ENCODE measurements at places on chromosomes 5 and 9.
A peak's percentile ranks its signal among the peaks of the same experiment; 100 is the strongest.

DNA sequence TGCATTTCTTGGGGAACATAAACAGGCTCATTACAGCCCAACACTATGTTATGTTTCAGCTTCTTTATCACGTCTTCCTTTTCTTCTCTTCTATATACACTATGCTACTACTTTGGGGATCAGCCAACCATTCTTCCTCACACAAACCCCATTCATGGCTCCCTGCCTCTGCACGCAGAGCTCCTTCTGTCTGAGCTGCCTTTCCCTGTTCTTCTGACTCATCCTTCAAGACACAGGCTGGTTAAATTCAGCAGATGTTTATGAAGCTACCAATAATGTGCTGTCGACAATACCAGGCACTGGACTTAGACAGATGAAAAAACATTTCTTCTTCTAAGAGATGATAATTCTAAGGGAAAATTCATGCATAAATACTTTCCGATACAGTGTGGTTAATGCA, 102.5 kb upstream of the TXNDC8 start:
- DNase-seq: peak; percentile 61

GRCh38 chr9:70569070-70569772, 154.8 kb upstream of the KLF9 start:
- DNase-seq: no peak

DNA sequence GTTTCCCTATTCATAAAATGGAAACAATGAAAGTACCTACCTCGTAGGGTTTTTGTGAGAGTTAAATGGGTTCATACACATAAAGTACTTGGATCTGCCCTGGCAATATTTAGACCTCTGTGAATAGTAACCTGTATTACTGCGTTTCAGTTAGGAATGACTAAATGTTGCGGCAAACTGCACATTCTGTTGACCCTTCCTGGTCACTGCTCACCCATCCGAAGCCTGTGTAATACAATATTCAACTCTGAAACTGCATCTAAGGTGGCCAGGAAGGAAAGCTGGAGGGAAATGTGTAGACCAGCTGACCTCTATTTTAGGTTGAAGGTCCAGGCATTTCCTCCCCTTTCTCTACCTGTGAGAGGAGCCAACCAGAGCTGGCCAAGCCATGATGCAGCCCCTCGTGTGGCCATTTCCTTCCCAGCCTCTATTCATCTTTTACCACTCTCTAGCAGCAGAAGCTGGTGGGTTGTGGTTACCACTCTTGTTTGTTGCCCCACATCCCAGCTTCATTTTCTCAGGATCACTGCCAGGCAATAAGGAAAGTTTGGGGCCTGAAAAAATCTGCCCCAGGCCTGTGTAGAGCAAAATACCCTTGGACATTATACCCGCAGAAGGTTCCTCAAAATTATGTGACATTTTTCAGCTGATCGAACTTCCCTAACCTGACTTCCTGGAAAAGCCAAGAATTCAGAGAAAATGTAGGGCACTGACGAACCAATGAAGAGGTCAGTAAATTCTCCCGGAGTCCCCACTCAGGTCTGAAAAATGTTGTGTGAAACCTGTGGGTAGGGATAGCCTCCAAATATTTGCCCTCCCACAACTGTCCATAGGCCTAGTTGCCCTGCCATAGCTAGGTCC, 20.5 kb upstream of the PDCD1LG2 start:
- DNase-seq: no peak

DNA sequence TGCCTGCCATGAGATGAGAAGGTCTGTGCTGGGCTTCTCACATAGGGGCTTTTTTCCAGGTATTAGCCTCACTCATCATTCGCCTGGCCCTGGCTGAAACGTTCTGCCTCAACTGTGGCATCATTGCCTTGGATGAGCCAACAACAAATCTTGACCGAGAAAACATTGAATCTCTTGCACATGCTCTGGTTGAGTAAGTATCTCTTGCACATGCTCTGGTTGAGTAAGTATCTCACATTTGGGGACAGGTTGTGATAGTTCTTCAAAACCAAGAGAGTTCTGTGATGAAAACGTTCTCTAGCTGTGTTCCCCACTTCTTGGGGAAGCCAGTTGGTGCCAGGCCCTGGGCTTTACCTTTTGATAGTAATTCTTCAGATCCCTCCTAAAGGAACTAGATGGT, 17.4 kb upstream of the IL13 start:
- no peak for DNase-seq

- DNase-seq: no peak
These were observed 43.2 kb upstream of the ORM1 start for GRCh38 chr9:114279693-114280092.

DNA sequence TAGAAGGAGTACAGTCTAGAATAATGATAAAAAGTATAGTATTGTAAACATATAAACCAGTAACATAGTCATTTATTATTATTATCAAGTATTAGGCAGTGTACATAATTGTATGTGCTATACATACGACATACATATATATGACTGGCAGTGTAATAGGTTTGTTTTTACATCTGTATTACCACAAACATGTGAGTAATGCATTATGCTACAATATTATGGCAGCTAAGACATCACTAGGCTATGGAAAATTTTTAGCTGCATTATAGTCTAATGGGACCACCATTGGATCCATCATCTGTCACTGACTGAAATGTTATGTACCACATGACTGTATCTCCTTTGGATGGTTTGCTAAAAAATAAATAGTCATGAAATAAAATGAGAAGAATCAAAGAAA, 530.0 kb downstream of the PRR16 start:
- DNase-seq: no peak

DNA sequence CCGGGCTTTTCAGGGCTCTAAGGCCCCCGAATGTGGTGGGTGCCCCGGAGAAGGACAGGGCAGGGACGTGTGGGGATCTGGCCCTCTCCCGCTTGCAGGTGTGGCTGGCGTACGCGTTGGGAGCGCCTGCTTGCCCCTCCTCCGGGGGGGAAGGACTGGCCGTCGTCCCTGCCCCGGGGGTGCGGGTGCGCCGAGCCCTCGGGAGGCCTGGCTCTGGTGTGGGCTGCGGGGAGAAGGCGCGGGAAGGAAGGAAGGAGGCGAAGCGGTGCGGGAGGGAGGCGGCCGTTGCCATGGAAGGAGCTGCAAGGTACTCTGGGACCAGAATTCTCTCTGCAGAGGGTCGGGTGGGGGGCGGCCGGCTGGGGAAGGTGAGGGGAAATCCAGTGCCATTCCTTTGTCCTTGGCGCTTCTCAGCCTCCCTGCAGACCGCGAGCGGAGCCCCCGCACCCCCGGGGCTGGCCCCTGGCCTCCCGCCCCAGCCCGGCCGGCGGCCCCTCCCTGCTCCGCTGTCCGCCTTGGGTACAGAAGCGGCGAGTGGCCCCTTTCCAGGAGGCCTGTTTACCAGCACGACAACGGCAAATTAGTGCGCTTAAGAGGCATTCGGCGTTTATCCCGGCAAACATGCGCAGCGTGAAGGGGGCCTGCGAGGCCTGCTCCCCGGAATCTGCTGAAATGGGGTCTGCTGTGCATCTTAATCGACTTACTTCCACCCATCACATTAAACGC, 67.1 kb upstream of the UNC5A start:
- DNase-seq: no peak

DNA sequence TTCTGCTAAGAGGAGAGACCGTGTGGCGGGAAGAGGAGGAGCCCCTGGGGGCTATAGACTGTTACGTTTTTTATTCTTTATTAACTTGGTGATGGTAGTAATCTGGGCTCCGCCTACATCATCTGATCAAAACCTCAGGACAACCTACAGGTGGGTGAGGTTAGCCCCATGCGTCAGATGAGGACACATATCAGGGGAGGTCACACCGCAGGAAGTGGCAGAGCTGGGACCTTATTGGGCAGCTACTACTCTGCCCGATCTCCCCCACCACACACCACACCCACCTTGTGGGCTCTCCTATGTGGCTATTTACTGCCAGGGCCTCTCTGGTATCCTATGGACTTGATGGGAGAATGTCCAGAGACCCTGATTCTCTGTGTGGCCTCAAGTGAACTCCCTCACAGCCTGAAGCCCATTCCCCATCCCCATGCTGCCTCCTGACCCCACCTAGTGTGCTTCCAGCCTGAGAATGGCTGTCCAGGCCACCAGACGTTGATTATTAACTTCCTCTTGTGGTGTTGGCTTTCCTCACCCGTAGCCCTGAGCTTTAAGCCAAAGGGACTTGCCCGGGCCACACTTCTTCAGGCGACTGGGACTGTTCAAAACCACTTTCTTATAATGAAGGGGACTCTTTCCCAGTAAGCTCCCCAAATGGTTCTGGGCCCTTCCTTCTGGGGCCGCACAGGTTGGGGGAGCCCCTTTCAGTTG, 8.2 kb downstream of the UNC5A start:
- no peak for DNase-seq

DNA sequence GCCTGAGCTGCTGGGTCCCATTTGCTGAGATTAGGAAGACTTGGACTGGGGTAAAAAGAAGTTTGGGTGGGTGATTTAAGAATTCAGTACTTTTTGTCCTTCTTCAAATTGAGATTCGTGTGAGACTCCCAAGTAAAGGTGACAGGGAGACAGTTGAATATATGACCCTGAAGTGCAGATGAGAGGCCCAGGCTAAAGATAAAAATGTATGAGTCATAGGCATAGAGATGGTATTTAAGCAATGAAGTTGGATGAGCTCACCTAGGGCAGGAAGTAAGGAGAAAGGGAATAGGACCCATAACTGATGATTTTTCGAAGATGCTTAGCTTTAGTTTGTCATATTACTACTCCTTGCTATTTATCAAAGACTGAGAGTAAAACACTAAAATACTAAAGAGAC, 255.9 kb upstream of the ADRA1B start:
- DNase-seq: peak; percentile 61

- no peak for DNase-seq
These were observed 28.8 kb upstream of the CDC23 start for GRCh38 chr5:138241688-138242571.

- peak; percentile 36 for DNase-seq
These were observed 209.5 kb downstream of the CD180 start for GRCh38 chr5:66987126-66987525.

DNA sequence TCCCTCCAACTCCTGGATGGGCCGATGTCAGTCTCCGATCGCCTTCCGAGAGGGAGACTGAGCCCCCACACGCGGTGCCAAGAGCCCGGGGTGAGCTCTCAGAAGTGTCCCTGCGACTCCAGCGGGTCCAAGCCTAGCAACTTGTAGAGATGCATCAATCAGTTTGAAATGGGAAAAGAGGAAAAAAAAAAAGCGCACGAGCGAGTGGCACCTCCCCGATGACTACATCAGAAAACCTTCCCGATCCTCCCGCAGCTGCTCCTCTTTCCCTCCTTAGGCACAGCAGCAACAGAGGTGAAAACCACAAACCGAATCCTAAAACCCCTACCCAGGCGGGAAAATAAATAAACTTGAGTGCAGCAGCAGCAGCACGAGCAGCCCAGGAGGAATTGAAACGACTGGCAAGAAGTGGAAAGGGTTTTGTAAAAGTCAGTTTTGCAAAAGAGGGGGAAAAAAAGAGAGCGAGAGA, 1.0 kb upstream of the EFNA5 start:
- DNase-seq: peak; percentile 91

DNA sequence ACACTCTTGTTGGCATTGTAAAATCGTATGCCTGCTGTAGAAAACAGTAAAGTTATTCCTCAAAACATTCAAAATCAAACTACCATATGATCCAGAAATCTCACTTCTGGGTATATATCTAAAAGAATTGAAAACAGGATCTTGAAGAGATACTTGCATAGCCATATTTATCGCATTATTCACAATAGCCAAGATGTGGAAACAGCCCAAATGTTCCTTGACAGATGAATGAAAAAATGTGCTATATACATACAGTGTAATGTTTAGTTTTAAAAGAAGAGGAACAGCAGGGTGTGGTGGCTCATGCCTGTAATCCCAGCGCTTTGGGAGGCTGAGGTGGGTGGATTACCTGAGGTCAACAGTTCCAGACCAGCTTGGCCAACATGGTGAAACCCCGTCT, 234.1 kb upstream of the DAB2 start:
- DNase-seq: no peak

DNA sequence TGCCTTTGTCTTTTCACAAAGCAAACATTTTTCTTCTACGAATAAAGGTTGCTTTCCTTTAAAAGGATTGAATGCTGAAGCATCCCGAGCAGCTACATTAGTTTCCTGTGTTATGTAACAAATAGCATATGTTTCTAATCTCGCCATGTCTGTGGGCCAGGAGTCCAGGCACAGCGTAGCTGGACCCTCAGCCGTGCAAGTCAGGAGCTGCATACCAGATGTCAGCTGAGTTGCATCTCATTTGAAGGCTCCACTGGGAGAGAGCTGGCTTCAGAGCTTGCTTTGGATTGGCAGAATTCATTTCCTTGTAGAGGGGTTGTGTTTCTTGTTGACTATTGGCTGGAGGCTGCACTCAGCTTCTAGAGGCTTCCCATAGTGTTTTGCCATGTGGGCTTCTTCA, 16.0 kb upstream of the GOLPH3 start:
- DNase-seq: no peak

GRCh38 chr9:92266486-92266885, 27.0 kb downstream of the IARS1 start:
- no peak for DNase-seq

GRCh38 chr5:32572778-32573480, 12.4 kb upstream of the SUB1 start:
- no peak for DNase-seq

- DNase-seq: peak; percentile 79
These were observed 22.7 kb upstream of the LECT2 start for GRCh38 chr5:135977375-135977928.

DNA sequence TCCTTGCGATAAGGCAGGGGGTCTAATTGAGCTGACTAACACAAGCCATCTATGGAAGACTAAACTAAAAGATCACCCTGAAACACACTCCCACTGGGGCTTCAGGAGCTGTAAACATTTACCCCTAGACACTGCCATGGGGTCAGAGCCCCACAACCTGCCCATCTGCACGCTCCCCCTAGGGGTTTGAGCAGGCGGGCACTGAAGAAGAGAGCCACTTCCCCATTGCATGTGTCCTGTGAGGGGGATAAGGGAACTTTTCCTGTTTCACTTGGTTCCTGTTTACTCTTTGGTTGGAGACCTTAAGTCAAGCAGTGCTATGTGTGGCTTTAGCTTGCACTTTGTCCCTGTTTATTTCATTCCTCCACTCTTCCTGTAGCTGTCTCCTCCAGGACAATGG, 1929.5 kb upstream of the CDH9 start:
- DNase-seq: no peak

- no peak for DNase-seq
These were observed 21.2 kb upstream of the PIK3R1 start for GRCh38 chr5:68194386-68194785.

GRCh38 chr5:172144931-172145869, 42.8 kb downstream of the STK10 start:
- no peak for DNase-seq

DNA sequence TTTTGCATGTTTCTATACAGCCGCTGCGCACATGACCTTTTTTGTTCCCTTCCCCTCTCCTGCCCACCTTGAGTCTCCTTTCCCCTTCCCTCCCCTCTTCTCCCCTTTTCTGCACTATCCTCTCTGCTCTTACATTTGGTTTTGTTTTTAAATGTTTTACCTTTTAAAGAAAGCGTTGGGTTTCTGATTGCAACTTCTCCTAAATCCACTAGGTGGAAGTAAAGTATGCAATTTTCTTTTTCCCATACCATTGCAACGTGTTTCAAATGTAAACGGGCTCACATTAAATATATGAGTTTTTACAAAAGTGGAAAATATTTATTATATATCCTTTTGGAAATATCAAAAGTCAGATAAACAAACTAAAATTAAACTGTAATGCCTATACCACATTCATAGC, 500.9 kb downstream of the DIRAS2 start:
- DNase-seq: peak; percentile 36

GRCh38 chr5:123690821-123691220, 178.8 kb downstream of the CSNK1G3 start:
- no peak for DNase-seq

- DNase-seq: no peak
These were observed 123.0 kb upstream of the RFX3 start for GRCh38 chr9:3648722-3649246.

All from epithelial cell of esophagus (primary cell).